ENCODE measurements at places on chromosomes 11 and 22.

- no peak for DNase-seq
Observed at GRCh38 chr11:12888525-12889158, 120.5 kb upstream of the RASSF10 start.

- DNase-seq: no peak
Observed at GRCh38 chr22:32528984-32529982, 54.7 kb downstream of the FBXO7 start.

DNA sequence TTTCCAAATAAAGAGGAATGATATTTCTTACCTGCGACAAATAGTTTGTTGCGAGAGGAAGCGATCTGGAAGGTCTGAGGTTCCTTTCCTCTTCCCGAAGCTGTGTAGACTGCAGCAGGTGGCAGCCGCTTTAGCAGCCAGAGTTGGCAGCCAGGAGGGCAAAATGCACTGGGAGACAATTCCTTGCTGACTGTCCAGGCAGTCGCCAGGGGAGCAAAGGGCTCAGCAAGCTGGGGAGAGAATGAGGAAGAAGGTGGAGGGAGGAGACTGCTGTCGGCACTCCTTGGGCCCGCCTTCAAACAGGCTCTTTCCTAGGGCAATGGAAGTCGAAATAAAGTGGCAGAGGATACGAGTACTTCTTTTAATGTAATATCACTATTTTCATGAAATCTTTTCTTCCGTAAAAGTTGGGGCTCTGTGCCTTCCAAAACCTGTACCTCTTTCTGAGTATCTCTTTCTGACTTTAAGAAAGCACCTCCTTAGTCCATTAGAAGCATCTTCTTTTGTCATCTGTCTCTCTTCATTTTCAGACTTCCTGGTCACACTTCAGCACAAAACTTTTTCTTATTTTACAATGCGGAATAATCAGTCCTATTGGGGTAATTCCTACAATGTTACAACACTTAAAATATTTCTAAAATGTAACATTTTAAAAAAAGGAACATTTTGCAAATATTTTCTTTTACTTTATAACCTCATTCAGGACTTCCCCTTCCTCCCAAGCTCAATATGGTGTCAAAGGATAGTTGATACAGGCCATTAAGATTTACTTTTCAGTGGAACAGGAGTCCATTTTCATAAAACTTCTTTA, at the start of gene IL18:
IL18 (minus strand) TSS at position 220 of the 811 bp plus-strand sequence. CDS start 9,041 bp downstream, outside the sequence.
- no peak for DNase-seq

DNA sequence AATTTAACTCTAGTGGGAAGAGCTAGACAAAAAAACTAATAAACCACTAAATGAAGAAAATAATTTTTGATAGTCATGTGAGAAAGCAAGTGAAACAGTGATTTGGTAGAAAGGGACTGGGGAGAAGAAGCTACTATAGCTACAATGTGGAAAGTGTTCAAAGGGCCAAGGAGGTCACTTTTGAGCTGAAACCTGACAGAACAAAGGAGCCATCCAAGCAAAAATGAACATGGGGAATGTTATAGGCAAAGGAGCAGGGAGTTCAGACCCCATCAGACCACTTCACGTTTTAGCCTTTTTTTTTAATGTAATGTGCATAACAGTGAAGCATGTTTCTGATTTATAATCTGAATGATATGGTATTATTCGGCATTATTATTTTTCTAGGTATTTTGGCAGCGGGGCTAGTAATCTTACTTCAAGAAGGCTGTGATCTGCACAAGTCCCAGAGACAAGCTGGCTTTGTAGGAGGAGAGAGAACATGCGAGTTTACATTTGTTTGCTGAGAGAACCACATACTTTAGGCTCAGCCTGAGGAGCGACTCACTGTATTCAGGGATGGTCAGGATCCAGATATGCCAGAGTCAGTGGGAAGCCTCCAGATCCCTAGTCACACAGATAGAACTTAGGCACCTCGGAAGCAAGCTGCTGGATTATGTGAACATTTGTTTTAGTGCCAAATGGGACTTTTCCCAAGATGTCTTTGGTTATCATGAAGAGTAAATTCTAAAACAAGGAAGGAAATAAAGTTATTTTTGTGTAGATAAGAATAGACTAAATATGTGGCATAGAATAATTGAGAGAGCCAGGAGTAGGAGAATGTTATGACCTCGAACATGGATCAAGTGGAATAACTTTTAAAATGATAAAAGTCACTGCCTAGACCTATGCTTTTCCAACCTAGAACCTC, 118.6 kb downstream of the TRIM44 start:
- no peak for DNase-seq

GRCh38 chr22:33034753-33035152, 23.4 kb downstream of the SYN3 start:
- DNase-seq: no peak

DNA sequence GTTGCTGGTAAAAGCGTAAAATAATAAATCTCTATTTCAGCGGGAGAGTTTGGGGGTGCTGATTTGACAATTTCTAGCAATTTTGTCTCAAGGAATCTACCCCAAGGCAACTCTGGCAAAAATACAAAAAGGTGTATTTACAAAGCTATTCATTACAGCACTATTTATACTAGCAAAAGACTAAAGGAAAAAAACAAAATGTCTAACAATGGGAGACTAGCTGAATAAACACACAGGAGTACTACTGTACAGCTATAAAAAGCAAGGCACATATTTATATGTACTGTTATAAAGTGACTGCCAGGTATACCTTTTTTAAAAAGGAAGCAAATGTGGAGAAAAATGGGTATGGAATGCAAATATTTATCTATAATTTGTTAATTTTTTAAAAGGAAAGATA, 32.7 kb downstream of the SLC35F2 start:
- DNase-seq: no peak

DNA sequence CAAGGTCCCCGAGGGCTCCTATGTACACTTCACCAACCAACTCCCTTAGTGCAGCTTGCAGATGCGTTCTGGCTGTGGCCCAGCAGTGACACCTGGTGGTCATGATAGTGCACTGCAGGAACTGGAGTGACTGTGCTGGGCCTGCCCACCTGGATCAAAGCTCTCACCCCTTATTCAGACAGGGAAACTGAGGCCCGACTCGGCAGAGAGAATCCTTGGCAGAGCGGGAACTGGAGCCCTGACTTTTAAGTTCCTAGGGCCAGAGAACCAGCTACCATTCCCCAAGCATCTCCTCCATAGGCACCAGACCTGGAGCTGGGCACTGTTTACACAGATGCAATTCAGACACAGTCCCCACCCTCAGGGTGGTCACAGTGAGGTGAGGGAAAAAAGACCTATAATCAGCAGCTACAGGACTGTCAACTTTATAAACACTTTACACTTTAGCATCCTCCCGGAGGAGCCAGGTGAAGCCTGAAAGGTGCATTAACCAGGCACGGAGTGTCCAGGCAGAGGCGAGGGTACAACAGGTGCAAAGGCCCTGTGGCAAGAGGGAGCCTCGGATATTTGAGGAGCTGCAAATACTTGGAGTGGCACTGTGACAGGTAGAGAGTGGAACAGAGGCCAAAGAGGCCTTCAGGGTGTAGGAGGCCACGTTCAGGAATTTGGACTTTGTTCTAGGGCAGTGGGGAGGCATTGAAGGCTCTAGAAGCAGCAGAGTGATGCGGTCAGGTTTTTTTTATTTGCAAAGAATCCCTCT, 22.0 kb downstream of the RHBDD3 start:
- DNase-seq: no peak

Data from cortex of kidney (tissue), 1 donor.